ENCODE measurements at places on chromosomes 5 and 9. TPM values are rescaled to one million over a fixed set of nuclear protein-coding genes. Genes with fewer than 3 reads are reported as not detected.

The TCF7 gene
- 93.4 TPM for total RNA-seq

- no peak for DNase-seq
Observed at GRCh38 chr5:135320718-135321484, 78.1 kb downstream of the MACROH2A1 start.

GRCh38 chr9:5563417-5563815 lies 53.1 kb downstream of the PDCD1LG2 start:
- DNase-seq: no peak

- DNase-seq: no peak
Observed at GRCh38 chr9:5644501-5644900, 15.6 kb downstream of the RIC1 start.

The HSD17B3 gene
- total RNA-seq: not detected

GRCh38 chr5:111781200-111781599 lies 24.2 kb upstream of the NREP start:
- DNase-seq: no peak

DNA sequence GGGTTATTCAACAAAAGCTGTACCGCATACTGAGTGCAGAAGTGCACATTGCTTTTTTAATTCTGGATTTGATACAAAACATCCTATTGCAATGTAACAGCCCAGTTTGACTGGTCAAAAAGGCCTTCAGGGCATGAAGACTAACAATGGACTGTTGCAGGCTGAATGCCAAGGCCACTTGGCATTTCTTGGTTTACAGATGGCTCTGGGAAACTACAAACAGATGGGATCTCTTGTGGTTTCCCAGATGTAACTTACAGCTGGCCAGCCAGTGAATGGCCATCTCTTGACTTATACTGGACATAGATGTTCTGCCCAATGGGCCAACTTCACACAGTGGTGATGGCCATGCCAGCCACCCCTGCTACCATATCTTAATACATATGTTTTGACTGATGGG lies 36.8 kb downstream of the UGT3A2 start:
- DNase-seq: no peak

The C5orf58 gene
- not detected for total RNA-seq
